ENCODE measurements at places on chromosomes 5 and 9.

GRCh38 chr5:132612846-132613245, 45.1 kb upstream of the IL13 start:
- DNase-seq = no peak

DNA sequence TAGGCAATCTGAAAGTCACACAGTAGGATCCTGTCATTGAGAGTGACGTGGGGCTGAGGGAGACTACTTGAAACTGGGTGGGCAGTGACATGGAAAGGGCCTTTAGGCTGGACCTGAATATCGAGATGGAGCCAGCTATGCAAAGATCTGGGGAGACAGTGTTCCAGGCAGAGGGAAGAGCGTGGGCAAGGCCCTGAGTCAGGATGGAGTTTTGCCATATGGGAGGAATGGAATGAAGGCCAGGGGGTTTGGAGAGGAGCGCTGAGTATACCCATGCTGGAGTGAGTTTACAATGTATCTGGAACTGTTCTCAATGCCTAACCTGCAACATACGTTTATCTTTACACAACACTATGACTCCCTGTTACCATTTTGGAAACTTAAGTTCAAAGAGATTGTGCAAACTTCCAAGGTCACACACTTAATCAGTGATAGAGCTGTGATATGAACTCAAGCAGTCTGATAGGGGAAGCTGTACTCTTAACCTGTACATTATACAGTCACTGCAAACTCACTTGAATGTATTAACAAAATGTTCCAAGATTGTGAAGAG, 33.5 kb downstream of the INSYN2B start:
- DNase-seq = no peak

DNA sequence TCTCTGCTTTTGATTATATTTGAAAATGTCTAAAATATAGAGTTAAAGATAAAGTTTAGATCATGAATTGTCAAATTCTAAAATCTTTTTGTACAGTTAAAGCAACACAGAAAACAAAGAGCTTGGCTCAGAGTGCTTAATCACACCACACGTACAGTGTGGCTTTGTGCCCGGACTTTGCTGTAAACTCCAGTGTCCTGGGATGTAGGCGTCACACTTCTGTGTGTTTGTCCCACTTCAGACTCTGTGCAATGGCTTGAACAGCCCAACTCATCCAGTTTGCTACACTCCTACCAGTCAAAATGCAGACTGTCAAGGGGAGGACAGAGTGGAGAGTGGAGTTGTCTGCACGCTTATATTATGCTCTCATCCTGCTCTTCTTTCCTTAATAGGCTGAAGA, 45.3 kb downstream of the SMARCA2 start:
- DNase-seq = no peak

- no peak for DNase-seq
Observed at GRCh38 chr5:82641331-82642003, 363.3 kb upstream of the RPS23 start.

GRCh38 chr9:134802216-134802795, 78.3 kb upstream of the FCN2 start:
- no peak for DNase-seq

DNA sequence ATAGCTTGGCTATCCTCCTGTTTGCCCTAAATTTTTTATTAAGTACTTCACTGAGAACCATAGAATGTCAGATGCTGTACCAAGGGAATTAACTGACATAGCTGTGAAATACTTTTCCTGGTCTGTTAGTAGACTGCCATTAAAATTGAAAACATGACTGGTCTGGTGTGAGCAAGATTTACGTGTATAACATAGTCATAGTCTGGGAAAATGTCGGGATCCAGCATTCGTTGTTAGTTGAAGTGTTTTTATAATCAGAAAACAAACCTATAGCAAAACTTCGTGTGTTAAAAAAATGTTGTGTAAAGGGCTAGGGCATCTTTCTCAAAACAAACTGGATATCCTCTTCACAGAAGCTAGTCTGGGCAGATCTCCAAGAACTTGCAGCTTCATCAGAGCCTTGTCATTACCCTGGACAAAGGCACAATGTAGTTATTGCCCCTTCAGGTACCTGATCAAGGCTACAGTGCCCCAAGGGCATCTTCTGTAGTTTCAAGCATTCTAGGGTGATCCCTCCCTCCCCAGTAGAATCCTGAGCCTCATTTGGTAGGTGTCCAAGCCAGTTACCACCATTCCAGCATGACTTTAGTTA, 454.2 kb upstream of the SGCD start:
- no peak for DNase-seq

DNA sequence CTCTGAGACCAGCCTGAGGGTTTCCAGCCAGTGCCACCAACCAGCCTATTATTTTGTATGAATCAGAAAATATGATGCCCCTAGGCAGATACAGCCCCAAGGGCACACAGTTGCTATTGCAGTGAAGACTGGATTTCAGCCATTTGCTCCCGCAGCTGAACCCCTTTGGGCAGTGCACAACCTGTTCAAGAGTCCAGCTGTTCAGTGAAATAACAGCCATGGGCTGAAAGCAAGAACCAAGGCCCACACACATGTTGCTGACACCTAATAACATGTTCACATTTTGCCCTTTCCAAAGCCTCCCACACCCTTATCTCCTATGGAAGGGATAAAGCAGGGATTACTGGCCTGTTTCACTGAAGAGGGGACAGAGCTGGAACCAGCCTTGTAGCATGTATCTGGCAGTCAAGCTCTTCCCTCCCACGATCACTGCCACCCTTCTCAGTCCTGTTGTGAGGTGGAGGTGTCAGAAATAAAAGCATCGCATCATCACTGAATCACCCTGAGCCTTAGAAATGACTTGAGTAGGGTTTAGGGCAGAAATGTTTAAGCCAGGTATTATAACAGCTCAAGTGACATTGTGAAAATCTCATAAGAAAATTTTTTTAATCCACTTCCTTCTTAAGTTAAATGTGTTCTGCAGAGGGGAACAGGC, 137.1 kb upstream of the FSTL4 start:
- no peak for DNase-seq

GRCh38 chr9:27430750-27431535, 93.1 kb upstream of the IFNK start:
- no peak for DNase-seq

GRCh38 chr9:107694390-107694789, 204.8 kb upstream of the KLF4 start:
- no peak for DNase-seq

GRCh38 chr5:59798862-59799667, 94.5 kb downstream of the PDE4D start:
- no peak for DNase-seq

DNA sequence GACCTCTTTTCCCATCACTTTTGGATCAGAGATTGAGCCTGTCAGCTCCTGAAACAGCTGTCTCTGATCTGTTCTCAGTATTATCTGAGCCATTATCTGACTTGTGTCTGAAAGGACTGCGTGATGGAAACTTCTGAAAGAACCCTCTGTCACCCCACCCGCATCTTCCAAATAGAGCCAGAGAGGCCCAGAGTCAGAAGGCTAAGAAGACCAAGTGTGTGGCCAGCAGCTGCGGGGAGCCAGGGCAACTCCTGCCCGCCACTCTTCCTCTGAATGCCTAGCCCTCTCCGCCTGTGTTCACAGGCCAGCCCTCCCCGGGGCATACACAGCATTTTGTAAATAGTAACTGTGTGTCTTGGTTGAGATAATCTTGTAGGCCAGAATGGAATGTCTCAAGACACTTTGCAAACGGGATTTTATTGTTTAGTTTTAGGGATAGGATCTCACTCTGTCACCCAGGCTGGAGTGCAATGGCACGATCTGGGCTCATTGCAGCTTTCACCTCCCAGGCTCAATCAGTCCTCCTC, 92.7 kb downstream of the AOPEP start:
- DNase-seq = no peak

GRCh38 chr9:109013679-109014607, 644 bp upstream of the CTNNAL1 start:
- DNase-seq = no peak

DNA sequence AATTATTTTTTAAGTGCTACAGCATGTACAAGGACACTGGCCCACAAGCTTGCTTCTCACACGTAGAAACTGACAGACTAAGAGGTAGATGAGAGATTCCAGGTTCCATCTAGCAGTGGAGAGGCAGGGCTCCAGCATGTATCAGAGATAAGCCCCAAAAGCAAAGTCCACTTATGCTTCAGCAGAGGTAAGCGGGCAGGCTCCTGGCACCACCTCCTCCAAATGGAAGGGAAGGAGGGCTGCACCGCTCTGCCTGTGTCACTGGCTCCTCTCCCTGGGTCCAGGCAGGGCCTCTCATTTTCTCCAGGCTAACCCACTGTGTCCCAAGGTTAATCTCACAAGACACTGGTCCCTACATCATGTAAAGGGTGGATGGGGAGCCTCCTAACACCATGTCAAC, 15.9 kb downstream of the GRHPR start:
- no peak for DNase-seq

- no peak for DNase-seq
Observed at GRCh38 chr9:120869726-120870125, 7.3 kb downstream of the PHF19 start.

GRCh38 chr9:27791311-27791710, 218.0 kb upstream of the C9orf72 start:
- DNase-seq = no peak

DNA sequence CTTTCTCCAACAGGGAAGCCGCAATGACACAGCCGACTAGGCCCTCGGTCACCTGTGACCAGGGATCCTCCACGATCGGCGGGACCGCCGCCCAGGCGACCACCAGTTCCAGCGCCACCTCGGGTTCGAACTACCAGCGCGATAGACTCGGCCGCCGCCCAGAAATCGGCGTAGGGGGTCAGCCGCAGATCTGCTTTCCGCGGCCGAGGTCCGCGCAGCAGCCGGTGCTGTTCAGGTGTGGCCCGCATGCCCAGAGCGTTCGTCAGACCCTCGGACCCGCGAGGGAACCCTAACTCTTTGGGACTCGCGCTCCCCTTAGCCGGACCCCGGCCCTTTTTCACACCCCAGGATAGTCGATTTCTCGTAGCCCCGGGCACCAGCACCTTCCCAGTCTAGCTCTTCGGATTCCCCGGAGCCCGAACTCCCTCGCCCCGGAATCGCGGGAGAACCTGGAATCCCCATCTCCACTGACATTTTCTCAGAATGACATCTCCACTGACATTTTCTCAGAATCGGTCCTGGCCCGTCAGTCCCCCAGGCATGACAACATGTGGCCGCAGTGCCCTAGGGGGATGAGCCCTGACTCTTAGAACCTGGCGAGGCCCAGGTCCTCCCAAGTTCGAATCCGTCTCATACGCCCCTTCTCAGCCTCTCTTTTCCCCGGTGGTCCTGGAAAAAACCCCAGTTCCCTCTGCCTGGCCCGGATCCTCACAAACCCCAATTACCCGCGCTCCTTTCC, 428 bp downstream of the C5orf52 start:
- DNase-seq = no peak

DNA sequence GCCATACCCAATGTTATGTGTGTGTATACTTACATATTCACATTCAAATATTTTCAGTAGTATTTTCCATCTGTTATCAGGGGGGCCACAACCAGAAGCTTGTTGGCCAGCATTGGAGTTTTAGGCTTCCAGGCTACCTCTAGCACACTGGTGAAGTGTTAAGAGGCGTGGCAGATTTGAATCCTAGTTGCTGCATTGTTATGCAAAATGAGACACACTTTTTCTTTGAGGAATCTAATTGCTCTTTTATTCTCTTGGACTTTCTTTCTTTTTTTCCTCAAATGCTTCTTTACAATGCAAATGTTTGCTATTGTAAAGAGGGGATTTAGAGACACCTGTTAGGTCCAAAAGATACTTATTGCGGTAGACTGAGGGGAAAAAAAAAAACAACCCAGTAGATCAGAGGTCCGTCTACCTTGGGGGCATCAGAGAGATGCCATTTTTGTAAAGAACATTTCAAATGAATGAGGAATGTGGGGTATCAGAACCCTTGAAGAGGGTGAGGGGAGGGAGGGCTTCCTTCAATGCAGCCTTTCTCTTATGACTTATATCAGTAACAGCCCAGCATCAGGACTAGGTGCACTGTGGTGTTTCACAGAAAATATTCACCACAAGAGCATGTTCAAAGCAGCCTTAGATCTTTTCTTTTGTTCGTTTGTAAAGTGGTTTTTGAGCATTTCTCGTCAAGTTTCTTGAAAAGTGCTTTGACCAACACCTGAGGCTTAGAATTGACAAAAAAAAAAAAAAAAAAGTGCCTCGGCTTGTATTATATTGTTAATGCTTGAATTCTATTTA, 3.8 kb downstream of the SMARCA2 start:
- no peak for DNase-seq

GRCh38 chr9:97557606-97558095, 56.2 kb downstream of the TMOD1 start:
- no peak for DNase-seq

- no peak for DNase-seq
Observed at GRCh38 chr5:174097486-174098185, 52.1 kb downstream of the NSG2 start.

DNA sequence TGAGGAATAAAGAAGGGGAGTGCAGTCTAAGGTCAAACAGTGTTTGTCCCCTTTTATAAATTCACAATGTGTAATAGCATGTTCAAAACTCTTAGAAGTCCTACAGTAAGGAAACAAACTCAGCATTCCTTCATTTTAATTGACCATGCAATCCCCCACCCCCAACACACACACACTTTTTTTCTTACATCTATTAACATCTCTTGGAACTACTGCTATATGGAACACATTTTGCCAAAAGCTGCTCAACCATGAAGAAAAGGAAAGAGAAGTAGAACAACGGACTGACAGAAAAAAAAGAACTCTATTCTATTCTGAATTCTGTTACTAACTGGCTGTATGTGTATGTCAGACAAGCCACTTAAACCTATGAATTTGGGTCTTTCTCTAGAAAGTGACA, 2.8 kb upstream of the CTNNAL1 start:
- no peak for DNase-seq

DNA sequence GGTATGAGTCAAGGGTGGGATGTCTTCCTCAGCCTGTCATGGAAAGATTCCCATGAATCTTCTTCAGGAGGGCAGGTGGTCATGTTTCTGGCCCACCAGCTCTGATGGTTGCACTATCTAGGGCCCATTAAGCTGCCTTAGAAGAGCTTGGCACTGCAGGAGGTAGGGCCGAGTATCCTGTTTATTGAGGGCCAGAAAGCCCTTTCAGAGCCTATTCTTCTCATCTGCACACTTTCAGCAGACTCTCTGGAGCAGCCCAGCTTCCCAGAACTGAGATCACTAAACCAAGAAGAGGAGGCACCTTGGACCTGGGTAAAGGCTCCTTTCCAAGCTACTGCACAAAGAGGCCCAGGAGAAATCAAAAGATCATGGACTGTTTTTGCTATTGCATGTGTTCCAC, 146.5 kb downstream of the MTX3 start:
- no peak for DNase-seq

- no peak for DNase-seq
Observed at GRCh38 chr5:98510143-98510985, 263.1 kb upstream of the RGMB start.

GRCh38 chr5:9265441-9266287, 280.2 kb downstream of the SEMA5A start:
- no peak for DNase-seq

DNA sequence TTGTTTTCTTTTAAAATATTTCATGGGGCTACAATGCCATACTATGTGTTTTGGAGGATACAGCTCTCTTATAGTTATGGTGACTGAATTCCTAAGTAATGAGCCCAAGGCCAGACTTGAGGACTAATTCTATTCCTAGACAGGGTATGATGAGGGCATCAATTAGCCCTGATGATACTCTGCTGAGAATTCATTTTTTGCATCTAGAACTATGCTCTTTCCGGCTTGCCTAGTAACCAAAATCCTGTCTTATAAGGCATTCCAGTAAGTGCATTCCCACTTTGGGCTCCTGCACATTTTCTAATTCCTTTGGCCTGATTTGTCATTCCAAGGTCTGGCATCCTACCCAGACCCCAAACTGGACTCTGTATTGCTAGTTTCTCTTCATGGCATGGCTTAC, 62.4 kb downstream of the MAT2B start:
- DNase-seq = no peak
